T follicular helper cell (primary cell): ENCODE measurements at places on chromosomes 1 and 21.

GRCh38 chr1:17232759-17233661 is 15.9 kb upstream of the PADI3 start:
- DNase-seq, result no peak

DNA sequence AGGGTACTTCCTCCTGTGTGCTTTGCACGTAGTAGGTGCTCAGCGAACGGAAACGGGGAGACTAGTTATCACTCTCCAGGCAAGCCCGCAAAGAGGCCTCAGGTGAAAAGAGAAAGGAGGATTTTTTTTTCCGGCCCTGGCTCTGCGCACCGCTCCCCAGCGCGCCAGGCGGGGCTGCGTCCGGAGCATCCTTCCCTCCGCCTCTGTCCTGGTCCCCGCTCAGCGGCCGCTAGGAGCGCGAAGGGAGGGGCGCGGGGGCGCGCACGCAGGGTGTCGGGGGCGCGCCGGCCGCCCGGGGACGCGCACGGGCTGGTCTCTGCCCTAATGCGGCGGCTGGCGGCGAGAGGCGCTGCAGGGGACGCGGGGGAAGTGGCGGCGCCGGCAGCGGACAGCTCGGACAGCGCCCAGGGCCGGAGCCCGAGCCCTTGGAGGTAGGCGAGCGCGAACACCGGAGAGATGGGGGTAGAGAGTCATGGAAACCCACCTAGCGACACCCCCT is 42.3 kb upstream of the NFASC start:
- DNase-seq, result no peak

DNA sequence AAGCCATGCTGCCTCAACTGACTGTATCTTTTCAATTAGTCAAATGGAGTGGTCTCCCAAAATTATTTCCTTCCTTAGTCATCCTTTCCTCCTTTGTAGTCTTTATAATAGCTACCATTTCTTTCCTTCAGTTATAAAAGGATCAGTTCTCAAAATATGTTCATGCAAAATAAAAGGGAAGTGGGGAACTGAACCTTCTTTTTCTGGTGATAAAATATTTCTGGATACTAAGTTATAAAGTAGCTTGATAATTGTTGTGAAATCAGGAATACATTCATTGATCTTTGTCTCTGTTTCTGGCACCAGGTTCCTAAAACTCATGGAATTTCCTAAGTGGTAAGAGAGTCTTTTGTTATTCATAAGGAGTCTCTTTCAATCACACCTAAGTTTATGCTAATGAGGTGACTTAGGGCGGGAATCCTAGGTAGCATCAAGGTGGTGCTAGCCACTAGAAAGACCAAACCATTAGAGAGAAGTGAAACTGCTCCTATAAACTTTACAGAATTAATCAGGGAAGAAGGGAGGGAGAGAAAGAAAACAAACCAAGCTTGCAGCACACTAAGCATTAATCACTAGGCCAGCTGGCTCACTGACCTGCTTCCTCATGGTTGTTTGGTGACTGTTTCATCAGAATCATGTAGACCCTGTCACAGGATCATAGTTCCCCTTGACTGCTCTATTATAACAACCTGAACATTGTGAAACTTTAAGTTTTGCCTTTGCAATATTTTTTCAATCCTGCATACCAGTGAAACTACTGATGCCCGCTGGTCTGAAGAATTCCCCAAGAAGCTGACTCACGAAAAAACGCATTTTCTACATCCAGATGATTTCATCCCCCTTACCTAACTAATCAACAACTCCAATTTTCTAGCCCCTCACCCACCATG is 161.6 kb upstream of the PTBP2 start:
- DNase-seq, result no peak

DNA sequence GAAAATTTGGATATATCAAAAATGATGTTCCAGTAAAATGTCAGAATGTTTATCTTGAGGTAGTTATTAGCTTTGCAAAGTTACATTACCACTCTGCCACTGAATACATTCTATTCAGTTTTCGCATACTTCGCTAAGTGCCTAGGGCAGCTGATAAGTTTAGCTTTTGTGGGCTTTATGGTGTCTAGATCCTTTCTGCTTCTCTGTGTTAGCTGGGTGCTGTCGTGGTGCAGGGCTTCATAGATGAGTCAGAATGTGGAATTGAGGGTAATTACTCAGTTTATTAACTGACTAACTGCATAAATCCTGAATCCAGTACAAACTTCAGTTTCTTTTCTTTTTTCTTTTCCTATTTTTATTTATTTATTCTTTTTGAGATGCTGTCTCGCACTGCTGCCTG is 21.5 kb downstream of the NCAM2 start:
- no peak for DNase-seq

DNA sequence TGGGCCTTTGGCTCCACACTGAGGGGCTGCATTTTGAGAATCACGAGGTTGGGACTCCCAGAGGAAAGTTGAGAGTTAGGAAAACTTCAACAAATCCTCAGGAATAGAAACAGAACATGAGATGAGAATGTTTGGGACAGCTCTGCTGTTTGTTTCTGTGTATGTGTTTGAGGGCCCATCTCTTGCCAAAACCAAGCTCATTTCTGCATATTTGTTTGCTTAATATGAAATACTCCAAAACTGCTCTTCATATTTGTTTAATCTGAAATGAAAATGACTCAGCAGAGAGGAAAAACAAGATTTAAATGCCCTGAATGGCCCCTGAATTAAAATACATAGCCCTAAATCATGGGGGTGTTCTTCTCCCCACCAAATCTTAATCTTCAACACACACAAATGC is 78.1 kb downstream of the DDR2 start:
- DNase-seq, result no peak

- no peak for DNase-seq
These were observed 18.0 kb downstream of the C8A start for GRCh38 chr1:56872597-56872996.

DNA sequence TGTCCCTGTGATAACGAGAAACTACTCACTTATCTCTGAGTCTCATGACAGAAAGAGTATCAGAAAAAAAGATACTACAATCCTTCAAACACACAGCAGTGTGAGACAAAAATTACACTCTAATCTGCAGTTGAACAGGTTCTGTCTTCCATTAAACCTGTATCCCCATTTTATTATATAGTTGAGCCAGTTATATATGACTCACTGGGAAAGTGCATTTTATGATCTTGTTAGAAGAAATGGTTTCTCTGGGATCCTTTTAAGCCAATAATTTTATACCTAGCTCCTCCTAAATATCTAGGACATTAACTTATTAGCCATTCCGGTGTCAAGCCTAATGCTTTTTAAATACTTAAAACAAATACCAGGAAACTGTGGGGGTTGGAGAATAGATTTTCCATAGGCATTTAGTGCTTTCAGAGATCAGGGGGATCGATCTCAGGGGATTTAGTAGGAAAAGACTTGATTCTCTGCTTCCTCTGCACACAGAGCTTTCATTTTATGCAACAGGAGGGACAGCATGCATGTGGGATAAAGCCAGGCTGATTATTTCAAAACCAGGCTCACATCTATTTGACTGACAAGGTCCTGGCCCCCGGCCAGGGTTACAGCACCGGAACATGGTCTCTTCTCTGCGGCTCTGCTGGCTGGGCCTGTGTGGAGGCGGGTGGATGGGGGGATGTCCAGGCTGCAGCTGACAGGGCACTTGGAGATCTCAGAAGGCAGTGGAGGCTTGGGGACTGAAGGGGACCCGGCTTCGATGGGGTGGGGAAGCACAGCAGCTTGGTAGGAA is 310.6 kb downstream of the DISC1 start:
- no peak for DNase-seq
